Peyer's patch (tissue), 4 donors: ENCODE measurements at places on chromosomes 13 and 19. TPM values are rescaled to one million over a fixed set of nuclear protein-coding genes. Genes with fewer than 3 reads are reported as not detected.
A peak's percentile ranks its signal among the peaks of the same experiment; 100 is the strongest.

CASP14 gene
- total RNA-seq: not detected

PTBP1 gene
- total RNA-seq: 173 TPM

DNA sequence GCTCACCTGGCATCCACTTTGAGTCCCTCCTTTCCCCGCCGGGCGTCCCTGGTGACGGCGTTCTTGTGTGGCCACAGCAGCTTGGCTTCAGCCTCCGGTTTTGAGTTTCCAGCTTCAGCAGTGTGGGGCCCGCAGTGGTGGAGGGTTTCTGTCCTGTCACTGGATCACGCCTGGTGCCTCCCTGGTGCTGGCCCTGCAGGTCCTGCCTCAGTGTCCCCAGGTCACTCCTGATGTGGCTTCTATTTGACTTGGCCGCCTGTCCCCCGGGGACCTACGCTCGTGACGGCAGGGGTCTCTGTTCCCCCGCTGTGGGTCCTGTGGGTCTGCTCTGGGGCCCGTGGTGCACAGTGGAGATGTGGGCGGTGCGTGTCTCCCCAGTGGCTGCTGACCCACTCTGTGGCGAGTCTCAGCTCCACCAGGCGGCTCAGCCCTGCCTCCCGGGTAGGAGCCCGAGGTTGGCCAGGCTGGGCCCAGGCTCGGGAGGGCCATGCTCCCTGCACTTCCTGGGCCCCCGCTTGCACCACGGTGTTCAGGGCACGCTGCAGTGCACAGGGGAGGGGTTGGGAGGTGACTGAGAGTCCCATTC is 1.9 kb downstream of the ATP4B start:
- DNase-seq: peak; percentile 40

DNA sequence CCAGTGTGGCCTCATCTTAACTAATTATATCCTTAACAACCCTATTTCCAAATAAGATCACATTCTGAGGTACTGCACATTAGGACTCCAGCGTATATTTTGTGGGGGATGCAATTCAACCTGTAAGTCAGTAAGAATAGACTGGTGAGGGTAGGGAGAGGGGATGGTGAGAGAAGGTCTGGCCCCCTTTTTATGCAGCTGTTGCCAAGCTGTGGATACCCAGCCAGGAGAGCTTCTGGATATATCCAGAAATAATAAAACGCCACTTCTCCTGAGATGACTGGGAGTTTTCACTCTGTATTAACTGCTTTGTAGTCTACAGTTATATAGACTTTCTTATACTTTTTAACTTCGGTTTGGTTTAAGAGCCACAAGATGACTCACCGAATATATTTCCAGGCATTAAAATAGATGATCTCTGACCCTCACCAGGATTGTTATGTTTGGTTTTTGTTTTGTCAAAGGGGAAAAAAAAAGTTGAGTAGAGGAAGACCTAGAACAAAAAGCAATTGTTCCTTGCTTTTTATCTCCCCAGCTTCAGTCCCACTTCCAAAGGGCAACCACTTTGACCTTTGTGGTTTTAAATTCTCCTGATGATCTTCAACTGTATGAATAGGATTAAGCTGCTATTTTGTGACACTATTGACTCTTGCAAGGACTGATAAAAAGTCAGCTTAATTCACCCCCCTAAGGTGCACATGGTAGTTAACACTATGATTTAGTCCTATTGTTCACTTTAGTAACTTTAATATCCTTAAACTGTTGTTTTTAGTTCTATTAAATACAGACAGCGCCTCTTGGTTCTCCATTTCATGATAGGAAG is 3.1 kb upstream of the NEK3 start:
- no peak for DNase-seq

GRCh38 chr13:37613236-37613635 is 14.7 kb upstream of the POSTN start:
- DNase-seq: no peak

DNA sequence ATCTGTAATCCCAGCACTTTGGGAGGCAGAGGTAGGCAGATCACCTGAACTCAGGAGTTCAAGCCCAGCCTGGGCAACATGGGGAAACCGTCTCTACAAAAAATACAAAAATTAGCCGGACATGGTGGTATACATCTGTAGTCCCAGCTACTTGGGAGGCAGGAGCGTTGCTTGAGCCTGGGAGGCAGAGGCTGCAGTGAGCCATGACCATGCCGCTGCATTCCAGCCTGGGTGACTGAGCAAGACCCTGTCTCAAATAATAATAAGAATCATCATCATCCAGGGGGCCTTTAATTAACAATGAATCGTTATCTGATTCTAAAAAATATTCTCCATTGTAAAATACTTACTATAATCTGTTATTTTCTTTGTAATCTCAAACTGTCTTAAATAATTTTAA is 283.4 kb downstream of the DACH1 start:
- DNase-seq: no peak

GRCh38 chr19:47544476-47544875 is 28.5 kb downstream of the ZNF541 start:
- DNase-seq: no peak

DNA sequence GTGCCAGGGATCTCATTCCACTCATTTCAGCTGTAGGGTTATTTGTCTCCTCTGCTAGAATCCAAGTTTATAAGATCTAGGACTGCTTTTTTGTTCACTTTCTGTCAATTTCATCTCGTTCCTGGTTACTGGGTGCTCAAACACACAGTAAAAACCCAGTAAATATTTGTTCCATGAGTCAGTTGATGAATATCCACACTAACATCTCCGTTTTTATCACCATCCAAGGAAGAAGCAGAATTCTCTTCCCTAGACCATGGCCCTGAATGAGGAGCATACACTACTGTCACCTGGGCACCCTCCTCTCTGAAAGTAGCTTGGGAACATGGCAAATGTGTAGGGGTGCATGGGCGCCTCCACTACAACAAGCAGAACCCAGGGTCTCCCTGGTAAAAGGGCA is 390.8 kb downstream of the FOXO1 start:
- DNase-seq: no peak

- DNase-seq: no peak
Observed at GRCh38 chr13:98954313-98954712, 23.6 kb downstream of the DOCK9 start.

- no peak for DNase-seq
Observed at GRCh38 chr13:77230560-77230959, 96.3 kb downstream of the MYCBP2 start.

DNA sequence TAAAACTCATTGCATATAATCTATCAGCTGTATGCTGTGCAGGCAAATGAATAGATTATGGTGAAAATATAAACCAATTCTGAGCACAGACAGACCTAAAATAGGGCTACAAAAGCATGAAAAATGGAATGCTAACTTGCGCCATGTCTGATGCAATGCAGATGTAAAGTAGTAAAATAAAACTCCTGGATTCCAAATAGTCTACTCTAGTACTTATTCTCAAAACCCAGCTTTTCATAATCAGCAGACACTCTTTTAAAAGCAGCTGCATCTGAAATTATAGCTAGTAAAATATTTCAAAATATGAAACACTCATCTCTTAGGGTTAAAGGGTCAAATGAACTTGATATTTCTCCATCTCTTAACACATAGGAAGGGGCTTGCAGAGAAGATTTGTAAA is 4.7 kb upstream of the POMP start:
- no peak for DNase-seq

GRCh38 chr19:14425696-14426138 is 6.6 kb upstream of the DDX39A start:
- no peak for DNase-seq

DNA sequence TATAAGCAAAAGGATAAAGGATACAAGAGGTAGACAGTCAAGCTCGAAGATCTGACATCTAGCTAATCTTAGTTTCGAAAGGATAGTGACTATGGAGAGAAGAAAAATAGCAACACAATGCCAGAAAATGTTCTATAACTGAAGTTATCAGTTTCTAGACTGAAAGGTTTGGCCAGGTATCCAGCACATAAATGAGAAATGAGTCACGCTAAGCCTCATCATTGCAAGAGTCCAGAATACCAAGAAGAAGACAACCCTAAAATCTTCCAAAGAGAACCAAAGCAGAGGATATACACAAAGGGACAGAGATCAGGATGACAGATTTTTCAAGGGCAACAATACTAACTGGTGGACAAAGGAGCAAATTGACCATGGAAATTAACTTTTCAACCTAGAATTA is 237.0 kb downstream of the POSTN start:
- no peak for DNase-seq

DNA sequence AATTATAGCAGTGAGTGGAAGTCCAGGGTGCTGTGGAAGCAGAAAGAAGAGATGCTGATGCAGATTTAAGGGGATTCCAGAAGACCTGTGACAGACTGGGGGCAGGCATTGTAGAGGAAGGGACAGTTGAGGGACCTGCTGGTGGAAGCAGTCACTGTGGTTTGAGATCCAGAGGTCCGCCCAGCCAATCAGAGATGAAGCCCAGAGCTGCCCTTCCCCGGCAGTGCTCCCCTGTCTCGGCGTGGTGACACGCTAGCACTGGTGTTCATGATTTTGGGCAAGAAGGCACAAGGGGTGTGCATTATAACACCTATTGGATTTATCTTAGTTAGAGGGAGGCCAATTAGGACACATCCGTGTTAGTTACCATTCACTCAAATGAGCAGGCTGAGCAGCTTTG is 16.1 kb downstream of the TNFRSF19 start:
- DNase-seq: no peak

ACP5 gene
- 16.5 TPM for total RNA-seq

DNA sequence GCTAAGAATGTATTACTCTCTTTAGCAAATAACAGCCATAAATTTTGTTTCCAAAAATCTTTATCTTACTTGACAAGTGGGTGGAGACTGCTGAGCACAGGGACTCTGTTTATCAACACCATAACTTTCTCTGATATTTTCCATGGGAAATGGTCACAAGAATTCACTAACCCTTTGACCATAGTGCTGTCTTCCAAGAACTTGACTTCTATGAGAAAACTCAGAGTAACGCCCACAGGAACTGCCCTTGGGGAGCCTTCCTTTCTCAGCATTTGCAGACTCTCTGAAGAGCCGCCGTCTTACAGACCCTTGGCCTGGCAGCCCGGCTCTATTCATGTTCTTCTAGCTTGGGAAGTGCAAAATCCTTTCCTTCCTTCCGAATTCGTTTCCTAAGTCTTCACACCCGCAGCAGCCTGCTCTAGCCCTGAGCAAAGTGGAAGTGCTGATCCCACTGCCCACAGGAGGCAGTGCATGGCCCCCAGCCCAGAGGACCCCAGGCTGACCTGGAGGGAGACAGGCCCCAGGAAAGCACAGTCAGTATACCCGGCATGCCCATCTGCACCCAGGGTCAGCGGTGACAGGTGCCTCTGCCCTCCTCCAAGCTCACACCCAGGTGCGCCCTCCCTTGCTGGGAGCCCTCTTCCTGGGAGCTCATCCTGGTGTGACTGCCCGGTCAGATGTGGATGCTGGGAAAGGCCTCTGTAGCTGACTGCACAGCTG is 10.2 kb downstream of the GAS6 start:
- no peak for DNase-seq

NCAN gene
- not detected for total RNA-seq

GRCh38 chr19:54352546-54352945 is 12.2 kb downstream of the LAIR1 start:
- DNase-seq: no peak

COL4A2 gene
- total RNA-seq: 110 TPM

PSG11 gene
- not detected for total RNA-seq

GRCh38 chr13:46656786-46657185 is 103.8 kb downstream of the LRCH1 start:
- no peak for DNase-seq
